Activated CD4-positive, alpha-beta T cell treated with anti-CD3 and anti-CD28 coated beads for 36 hours (primary cell): ENCODE measurements at places on chromosomes 16 and 17. TPM values are rescaled to one million over a fixed set of nuclear protein-coding genes. Genes with fewer than 3 reads are reported as not detected.

The CLEC18B gene
- not detected for total RNA-seq

DNA sequence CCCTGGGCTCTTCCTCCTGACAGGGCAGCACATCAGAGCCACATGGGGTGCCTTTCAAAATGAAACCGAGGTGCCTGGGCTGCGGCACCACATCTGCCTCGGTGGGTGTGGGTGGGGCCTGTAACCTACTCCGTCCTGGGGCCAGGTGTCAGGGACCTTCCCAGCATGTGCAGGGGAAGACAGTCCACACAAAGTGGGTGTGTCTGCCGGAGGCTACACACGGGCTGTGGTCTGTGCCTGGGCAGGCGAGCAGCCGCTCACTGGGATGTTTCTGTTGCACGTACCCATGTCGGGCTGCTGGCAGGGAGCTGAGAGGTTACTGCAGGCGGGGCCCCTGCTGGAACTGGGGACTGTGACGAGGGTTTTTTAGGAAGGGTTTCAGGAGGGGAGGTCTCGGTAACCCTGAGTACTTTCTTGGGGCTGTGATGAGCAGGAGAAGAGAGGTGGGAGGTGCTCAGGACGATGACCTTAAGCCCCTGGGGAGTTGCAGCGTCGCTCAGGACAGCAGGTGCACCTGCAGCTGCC is 351.2 kb downstream of the SEC14L1 start:
- DNase-seq = no peak

The G6PC3 gene
- 21.3 TPM for total RNA-seq

- DNase-seq = no peak
Observed at GRCh38 chr17:69763503-69763902, 311.5 kb upstream of the KCNJ16 start.

The TNFSF12 gene
- 13.7 TPM for total RNA-seq

The WNT3 gene
- total RNA-seq = 0.12 TPM

GRCh38 chr17:44004761-44005526 is 522 bp downstream of the NAGS start:
- DNase-seq = peak; percentile 43

- DNase-seq = no peak
Observed at GRCh38 chr16:52437277-52437670, 109.7 kb downstream of the TOX3 start.
